LoVo (cell line): ENCODE measurements at places on chromosomes 4 and X.

GRCh38 chr4:157045507-157046127 lies 30.3 kb upstream of the GLRB start:
- DNase-seq, result peak; percentile 55

- no peak for DNase-seq
These were observed 29.1 kb upstream of the PWWP3B start for GRCh38 chrX:106139048-106139447.

DNA sequence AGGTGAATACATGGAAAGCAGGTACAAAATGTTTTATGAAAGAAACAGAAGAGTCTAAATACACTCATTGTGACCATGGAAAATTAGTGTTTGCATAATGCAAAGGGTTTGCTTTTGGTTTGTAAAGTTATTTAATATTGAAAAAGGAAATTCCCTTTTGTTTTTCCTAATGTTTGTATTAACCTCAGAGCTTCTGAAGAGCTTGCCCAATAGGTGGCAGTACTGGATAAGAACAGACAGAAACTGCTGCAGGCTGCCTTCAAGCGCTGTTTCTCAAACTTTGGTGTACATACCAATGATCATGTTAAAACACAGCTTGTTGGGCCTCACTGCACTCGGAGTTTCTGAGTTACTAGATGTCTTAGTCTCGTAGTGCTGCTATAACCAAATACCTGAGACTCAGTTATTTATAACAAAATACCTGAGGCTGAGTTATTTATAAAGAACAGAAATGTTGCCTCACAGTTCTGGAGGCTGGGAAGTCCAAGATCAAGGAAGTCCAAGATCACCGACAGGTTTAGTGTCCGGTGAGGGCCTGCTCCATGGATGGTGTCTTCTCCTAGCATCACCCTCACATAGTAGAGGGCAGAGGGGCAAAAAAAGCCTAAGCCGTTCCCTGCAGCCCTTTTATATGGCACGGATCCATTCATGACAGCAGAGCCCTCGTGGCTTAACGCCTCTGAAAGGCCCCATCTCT lies 54.2 kb downstream of the SUPT20HL2 start:
- peak; percentile 2 for DNase-seq

- DNase-seq, result no peak
These were observed 68.5 kb downstream of the UBA6 start for GRCh38 chr4:67632492-67632891.

GRCh38 chr4:24701683-24702082 lies 93.7 kb upstream of the SOD3 start:
- no peak for DNase-seq

DNA sequence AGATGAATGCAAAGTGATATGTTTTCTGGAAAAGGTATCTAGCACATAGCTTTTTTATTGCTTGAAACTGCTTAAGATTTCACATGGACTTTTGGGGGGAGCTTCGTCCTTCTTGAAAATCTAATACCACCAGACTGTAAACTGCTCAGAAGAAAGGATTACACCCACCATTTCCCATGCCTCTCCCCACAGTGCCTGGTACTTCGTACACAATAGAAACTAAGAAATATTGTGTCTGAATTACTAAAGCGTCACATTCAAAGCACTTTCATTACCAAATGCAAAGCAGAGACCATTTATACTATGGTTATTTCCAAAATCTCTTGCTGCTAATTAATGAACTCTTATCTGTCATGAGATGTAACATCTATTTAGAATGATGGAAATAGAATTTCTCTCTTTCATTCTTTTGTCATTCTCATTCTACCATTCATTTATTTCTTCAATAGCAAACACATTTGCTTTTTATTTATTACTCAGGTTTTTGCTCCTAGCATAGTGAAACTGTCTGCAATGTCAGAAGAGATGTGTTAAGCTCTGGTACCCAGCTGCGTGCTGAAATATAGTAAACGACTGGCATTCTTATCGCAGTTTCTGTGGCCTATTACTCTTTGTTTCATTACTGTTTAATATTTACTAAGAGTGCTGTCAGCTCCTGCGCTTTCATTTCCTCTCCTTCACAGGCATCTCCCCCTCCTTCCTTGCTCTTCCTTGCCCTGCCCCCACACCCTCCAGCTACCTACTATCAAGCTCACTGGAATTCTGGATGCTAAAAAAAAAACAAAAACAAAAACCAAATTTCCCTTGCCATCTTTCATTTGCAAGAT lies 51.4 kb upstream of the RAPGEF2 start:
- no peak for DNase-seq

GRCh38 chrX:9855561-9856283 lies 69.5 kb downstream of the SHROOM2 start:
- no peak for DNase-seq

GRCh38 chrX:48934581-48935300 lies 15.9 kb upstream of the PIM2 start:
- no peak for DNase-seq

- no peak for DNase-seq
These were observed 14.2 kb downstream of the LRBA start for GRCh38 chr4:151000747-151001429.
